ENCODE measurements at places on chromosomes 2 and 18. TPM values are rescaled to one million over a fixed set of nuclear protein-coding genes. Genes with fewer than 3 reads are reported as not detected.

GALNT13 gene
- 1.7 TPM for total RNA-seq

MAP2 gene
- 37.1 TPM for total RNA-seq

SPIRE1 gene
- 29.3 TPM for total RNA-seq

CTNNA2 gene
- not detected for total RNA-seq

LAPTM4A gene
- total RNA-seq: 101 TPM

UNC80 gene
- not detected for total RNA-seq

All from fibroblast of villous mesenchyme (primary cell).